Lung microvascular endothelial cell (primary cell): ENCODE measurements at places on chromosomes 7 and 10. TPM values are rescaled to one million over a fixed set of nuclear protein-coding genes. Genes with fewer than 3 reads are reported as not detected.
A peak's percentile ranks its signal among the peaks of the same experiment; 100 is the strongest.

RAB11FIP2 gene
- total RNA-seq, result 4.4 and 5.0 TPM in 2 replicates

DNA sequence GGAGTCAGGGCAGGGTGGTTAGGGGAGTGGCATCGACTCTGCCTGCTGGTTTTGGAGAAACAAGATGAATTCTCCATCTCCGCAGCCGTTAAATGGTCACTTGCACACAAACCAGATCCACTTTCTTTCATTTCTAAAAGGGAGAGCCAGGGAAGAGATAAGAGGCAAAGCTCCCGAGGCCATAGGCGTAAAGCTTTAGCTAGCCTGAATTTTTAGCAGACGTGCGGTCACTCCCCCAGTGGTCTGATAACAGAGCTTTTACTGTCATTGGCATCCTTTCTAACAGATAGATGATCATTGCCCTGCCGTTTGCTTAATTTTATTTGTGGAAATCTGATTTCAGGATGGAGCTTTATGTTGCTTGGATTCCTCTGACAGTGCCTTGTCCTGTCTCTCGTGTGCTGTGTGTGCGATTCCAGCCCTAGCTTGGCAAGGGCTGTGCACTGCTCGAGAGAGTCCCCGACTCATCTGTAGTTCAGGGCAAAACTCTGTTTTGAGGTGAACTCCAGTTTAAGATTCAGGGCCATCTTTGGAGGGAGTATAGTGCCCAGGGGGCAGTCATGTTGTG, 62.5 kb downstream of the GATA3 start:
- DNase-seq, result no peak

CYP2E1 gene
- not detected in 2 replicates for total RNA-seq

DNA sequence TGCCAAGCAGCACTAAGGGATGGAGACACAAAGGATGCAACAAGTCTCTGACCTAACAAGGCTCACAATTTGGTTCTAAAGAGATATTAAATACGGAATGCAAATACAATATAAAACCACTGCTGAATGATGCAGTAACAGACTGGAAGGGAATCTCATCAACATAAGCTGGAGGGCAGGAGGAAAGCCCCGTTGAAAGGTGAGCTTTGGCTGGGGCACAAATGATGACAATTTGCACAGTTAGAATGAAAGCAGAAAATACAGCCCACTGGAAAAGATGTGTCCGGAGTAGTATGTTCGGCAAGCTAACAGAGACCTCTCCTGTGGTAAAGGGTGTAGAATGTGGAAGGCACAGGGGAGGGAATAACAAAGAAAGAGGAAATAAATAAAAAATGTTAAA, 26.1 kb downstream of the PAXIP1 start:
- no peak for DNase-seq

DNA sequence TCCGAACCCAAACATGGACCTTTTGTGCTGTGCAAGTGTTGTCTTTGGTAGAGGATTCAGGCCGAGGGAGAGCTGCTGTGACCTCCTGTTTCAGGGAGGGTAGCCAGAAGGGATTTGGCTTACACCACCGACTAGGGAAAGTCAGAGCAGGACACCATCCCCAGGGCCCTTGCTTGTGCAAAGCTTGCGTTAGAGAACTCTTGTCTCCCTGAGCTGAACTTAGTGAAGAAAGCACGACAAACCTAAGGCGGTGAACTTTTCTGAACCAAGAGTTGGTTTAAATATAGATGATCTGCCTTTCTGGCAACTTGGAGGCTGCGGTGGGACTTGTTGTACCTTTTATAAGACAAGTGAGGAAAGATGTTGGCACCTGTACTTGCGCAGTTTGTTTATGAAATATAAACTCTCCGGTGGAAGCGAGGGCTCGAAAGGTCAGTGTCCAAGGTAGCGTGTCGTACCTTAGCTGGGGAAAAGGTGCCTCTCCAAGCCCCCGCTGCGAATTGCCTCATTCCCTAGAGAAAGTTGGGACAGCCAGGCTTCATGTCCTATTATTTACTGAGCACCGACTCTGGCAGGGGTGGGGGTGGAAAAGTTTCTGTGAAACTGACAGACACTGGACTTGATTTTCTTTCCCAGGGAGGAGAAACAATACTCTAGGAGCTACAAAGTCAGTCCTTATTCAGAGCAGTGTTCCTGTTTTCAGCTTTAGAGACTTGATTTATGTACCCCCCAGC, 31.6 kb downstream of the WBP1L start:
- peak; percentile 41 for DNase-seq

DNA sequence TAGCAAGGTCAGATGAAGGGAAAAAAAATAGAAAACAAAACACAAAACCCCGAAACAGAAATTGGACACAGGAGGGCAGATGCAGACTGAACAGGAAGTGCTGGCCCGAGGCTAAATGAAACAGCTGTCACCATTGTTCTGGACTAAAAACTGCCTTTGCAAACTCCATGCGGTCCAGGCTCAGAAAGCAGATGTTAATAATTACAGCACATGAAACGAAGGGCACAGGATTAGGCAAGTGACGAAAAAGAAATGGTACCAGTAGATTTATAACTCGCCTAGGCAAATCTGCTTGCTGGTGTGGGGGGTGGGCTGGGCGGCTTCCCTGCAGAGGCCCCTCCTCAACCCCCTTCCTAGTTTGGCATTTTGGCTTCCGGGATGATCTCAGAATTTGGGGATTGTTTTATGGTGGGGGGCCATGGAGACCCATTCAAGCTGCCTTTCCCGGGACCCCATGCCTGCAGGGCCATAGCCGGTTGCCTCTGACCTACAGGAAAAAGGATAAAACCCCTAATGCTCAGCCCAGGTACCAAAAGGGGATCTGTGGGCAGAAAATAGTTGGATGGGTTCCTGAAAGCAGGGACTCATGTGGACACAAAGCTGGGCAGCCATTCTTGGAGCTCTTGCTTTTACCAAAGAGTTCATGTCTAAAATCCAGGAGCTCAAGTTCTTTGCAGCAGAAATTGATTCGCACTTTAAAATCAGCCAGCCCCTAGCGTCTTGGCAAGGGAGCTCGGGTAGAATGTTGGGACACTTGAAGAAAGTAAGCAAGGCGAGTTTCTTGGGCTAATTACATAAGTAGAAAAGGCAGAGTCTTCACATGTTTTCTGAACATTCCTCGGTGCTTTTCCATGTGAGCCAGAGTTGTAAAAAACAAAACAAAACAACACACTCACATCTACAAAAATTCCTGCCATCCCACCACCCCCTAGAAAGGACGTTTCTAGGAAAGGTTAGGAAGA, 39.0 kb upstream of the EMX2 start:
- peak; percentile 16 for DNase-seq

PKD2L1 gene
- total RNA-seq, result not detected in 2 replicates

CFTR gene
- total RNA-seq, result not detected in 2 replicates

DNA sequence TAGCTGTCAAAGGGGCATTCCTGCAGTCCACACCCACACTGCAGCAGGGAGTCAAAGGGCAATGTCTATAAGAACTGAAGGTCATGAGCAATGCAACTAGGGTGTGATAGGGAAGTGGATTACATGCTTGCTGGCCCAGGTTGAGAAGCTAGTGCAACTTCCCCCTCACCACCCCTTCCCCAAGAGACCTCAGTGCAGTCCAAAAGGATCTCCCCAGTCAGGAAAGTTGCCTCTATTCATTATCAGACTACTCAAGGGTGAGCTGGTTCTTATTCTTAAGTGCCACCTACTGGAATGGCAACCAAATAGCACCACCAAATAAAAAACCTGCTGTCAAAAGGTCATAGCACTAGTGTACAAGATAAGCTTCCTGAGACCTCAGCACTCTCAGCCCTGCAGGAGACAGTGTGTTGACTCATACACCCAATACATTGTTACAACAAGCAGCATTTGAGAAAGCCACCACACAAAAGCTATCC, 28.2 kb downstream of the MTERF1 start:
- DNase-seq, result no peak

VWDE gene
- under 0.01 TPM in 1 of 2 replicates, not detected in the other for total RNA-seq

DNA sequence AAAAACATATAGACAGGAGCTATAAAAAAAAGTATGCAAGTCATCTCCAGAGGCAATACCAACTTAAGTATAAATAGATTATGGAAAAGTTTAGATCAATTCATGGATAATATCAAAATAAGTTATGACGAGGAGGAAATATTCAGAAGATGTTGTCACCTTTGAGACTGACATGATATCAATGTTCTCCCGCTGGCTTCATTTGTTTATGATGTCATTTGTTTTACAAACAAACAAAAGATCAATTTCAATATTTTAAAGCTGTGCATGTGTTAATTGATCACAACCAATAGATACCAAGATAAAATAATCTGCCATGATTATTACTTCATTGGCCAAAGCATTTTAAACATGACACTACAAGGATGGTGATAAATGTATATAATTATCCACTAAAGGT, 43.5 kb downstream of the SLC16A12 start:
- DNase-seq, result no peak

DNA sequence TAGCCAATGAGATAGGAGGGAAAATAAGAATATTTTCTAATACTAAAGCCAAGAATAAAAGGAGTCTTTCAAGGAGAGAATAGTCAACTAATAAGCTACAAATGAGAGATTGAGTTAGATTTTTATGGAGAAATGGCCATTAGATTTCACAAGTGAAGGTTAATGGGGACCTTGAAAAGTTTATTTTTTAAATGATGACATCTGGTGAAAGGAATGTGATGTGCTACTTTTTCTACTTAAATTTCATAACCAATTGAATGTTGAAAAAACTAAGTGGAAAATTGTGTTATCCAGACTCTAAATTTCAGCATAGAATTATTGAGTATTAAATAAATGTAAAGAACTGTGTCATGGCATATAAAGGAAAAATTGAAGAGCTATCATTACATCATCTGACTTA, 125.7 kb downstream of the TSPAN12 start:
- no peak for DNase-seq

DNA sequence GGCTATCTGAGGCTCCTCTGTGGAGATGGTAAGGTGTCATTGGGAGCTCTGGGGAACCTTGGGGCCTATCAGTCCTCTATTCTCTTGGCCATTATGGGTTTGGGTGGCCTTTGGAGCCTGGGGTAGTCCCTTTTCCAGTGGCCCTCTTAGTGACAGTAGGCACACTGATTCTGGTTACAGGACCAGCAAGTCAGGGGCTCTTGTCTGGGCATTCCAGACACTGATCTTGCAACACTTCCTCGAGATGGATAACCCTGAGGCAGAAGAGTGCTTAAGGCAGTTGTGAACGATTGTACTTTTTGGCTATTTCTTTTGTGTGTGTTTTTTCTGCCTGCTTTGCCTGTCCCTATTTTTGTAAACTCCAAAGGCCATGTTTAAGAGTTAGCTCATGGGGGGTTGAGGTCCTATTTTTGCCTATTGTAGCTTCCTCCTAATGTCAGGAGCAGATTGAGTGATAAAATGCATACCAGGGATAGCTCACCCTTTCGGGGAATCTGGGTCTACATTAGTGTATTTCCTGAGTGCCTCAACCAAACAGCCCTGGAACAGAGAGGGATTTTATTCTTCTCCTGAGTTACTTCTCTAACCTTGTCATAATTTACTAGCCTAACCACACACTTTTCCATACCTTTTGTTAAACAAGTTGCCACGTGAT, 61.2 kb downstream of the PRKAR2B start:
- DNase-seq, result no peak

DNA sequence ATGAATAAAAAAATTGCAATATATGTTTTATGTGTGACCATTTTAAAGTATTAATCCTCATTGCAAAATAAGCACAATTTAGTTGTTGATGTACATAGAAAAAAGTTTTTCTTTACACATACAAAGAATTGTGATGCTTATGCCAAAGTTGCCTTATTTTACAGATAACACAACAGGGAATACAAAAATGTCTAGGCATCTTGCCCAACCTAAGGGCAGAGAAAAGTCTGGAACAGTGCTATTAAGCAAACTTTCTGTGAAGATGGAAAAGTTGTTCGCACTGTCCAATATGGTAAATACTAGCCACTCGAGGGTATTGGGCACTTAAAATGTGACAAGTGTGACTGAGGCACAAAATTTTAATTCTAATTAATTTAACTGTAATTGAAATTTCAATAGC, 190.2 kb upstream of the HGF start:
- no peak for DNase-seq

GRCh38 chr10:789831-790701, 100.6 kb upstream of the DIP2C start:
- no peak for DNase-seq

HOXA3 gene
- 2.4 and 5.0 TPM in 2 replicates for total RNA-seq

LAMTOR4 gene
- 96.6 and 125 TPM in 2 replicates for total RNA-seq

ECD gene
- 15.7 and 19.4 TPM in 2 replicates for total RNA-seq

SPOCK2 gene
- total RNA-seq, result 2.2 and 3.0 TPM in 2 replicates

GRCh38 chr7:100120733-100121036, 1.3 kb downstream of the CNPY4 start:
- DNase-seq, result no peak

- DNase-seq, result peak; percentile 61
Observed at GRCh38 chr10:6221971-6222751, 19.4 kb downstream of the PFKFB3 start.

DNA sequence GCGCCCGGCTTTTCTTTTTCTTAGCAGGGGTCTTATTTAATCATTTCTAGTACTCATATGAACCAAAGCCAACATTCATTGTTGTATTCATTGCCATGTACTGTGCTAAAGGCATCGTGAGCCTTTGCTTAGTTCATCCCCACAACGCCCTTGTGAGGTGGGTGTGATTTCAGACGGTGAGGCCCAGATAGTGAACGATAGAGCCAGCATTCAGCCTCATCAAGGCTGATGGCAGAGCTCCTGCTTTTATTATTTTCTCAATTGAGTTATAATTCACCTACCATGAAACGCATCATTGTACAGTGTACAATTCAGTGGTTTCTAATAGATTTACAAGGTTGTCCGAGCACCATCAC, 50.1 kb downstream of the HK1 start:
- no peak for DNase-seq

MRPS24 gene
- total RNA-seq, result 49.6 and 61.7 TPM in 2 replicates

GRCh38 chr7:141158561-141158960, 84.7 kb downstream of the TMEM178B start:
- DNase-seq, result peak; percentile 42

DNA sequence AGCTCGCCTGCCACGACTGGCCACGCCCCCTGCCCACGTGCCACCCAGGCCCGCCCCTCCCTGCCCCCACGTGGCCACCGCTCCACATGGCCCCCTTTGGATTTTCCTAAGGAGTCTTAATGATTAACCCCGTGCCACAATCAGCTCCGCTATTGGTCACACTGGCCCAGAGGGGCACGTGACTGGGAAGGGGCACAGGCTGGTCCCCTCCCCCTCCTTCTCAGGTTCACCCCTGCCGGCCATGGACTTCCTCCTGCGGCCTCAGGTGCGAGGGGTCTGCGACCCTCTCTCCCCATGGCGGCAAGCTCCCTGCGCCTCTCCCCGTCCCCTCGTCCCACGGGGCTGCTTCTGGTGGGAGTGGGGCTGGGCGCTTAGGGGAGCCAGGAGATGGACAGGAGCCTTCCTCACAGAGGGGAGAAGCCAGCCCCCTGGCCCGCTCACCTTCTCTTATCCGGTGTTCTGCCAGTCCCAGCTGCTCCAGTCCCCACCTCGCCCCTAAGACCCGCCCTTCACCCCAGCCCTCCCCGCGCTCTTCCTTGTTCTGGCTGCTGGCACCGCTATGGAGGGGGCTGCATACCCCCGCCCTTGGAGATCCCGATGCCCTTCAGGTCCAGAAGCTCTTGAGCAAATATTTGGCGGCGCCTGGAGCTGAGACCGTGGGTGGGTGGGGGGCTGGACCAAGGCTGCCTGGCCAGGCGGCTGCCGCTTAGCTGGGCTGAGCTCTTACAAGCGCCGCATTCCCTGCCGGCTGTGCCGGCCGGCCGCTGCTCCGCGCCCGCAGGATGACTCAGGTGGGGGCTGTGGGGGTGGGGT, 3.2 kb downstream of the SLC4A2 start:
- DNase-seq, result no peak

- no peak for DNase-seq
Observed at GRCh38 chr10:75677541-75677940, 246.1 kb downstream of the LRMDA start.

GRCh38 chr10:66719483-66719882, 206.4 kb upstream of the LRRTM3 start:
- DNase-seq, result no peak

FAM204A gene
- total RNA-seq, result 24.2 and 28.0 TPM in 2 replicates
